ENCODE measurements at places on chromosomes 3 and 15.

DNA sequence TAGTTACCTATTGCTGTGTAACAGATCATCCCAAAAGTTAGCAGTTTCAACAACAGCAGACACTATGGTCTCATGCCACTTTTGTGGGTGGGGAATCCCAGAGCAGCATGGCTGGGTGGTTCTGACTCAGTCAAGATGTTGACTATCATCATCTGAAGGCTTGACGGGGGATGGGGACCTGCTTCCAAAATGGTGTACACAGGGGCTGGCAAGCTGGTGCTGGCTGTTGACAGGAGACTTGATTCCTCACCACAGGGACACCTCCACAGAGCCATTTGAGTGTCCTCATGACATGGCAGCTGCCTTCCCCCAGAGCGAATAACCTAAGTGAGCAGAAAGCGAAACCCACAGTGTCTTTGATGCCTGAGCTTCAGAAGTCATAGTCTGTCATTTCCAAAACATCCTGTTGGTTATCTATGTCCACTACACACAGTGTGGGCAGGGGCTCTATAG, 19.1 kb downstream of the DNAJB8 start:
- no peak overlapping the region for H3K27ac ChIP-seq
- no peaks in the 10 kb centered on the region for H3K36me3 ChIP-seq
- no peak overlapping the region for H3K4me3 ChIP-seq
- H3K27me3 ChIP-seq, result no peaks in the 10 kb centered on the region
- peaks cover 18% of the 10 kb centered on the region for H3K4me1 ChIP-seq

GRCh38 chr3:69658514-69659140, 80.6 kb upstream of the MITF start:
- no peak overlapping the region for H3K4me3 ChIP-seq
- no peaks in the 10 kb centered on the region for H3K27me3 ChIP-seq
- no peaks in the 10 kb centered on the region for H3K36me3 ChIP-seq
- DNase-seq, result no peak
- H3K4me1 ChIP-seq, result no peaks in the 10 kb centered on the region
- H3K27ac ChIP-seq, result no peak overlapping the region

- H3K36me3 ChIP-seq, result no peaks in the 10 kb centered on the region
- H3K4me1 ChIP-seq, result no peaks in the 10 kb centered on the region
- H3K4me3 ChIP-seq, result no peak overlapping the region
- no peak overlapping the region for H3K27ac ChIP-seq
Observed at GRCh38 chr15:58401991-58402649, 29.7 kb upstream of the LIPC start.

DNA sequence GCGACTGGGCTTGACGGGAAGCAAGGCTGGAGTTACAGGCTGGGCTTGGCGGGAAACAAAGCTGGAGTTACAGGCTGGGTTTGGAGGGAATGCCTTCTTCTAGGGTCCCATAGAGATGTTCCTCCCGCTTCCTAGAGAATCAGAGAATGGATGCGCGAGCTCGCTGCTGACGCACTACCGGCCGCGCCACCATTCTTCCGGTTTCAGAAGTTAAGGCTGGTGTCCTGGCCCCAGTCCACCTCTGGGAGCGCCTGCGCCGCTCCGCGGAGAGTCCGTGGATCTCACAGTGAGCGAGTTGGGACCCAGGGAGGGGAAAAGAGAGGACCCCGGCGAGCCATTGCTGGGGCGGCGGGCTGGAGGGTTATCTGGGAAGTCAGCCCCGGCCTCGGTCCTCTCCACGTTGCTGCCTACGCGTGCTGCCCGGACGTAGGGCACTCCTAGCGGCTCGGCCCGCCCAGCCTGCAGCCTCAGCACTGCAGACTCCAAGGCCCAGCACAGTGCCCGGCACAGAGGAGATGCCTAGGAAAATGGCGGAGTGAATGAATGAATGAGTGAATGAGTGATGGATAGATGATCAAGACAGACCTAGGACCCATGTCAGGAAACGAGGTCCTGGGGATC, at the start of gene ZNF502:
ZNF502 (plus strand) TSS at position 206 of the 621 bp plus-strand sequence. CDS start 7,602 bp downstream, outside the sequence.
- no peaks in the 10 kb centered on the region for H3K27me3 ChIP-seq
- H3K4me1 ChIP-seq, result peaks cover 6% of the 10 kb centered on the region
- no peaks in the 10 kb centered on the region for H3K36me3 ChIP-seq

- H3K4me3 ChIP-seq, result no peak overlapping the region
- H3K27me3 ChIP-seq, result no peaks in the 10 kb centered on the region
- H3K36me3 ChIP-seq, result peaks cover 13% of the 10 kb centered on the region
- no peak overlapping the region for H3K27ac ChIP-seq
- no peaks in the 10 kb centered on the region for H3K4me1 ChIP-seq
Observed at GRCh38 chr15:50627351-50628055, 59.1 kb downstream of the TRPM7 start.

GRCh38 chr15:25694239-25694584, 168.9 kb downstream of the ATP10A start:
- H3K4me1 ChIP-seq, result no peaks in the 10 kb centered on the region
- H3K27ac ChIP-seq, result no peak overlapping the region
- peaks cover 12% of the 10 kb centered on the region for H3K36me3 ChIP-seq
- DNase-seq, result no peak

DNA sequence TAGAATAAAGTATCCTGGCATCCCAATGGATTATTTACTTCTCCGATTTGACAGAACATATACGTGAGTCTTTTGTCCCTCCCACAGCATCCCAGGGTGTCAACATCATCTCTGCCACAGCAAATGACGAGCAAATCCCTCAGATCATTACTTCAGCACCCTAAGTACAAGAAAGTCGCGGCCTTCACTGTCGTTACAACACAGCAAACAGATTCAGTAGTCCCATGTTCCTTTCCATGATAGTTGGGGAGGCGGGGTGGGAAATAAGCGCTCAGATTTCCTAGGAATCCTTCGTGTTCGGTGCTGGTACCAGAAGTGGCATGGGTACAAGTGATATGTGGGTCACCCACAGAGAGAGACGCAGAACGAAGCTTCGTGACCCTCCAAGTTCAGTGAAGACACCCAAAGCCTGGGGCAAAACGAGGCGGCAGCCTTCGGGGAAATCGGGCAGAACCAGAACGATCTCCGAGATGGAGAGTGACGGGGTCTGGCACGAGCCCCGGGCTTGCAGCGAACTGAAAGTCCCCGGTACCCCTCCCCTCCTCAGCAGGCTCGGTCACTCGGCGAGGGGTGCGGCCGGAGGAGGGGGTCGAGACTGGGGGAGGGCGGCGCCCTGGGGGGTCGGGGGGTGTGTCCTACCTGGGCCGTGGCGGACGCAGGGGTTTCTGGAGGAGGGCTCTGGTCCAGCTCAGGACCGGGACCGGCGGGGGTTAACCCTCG, 619 bp downstream of the TTBK2 start:
- no peaks in the 10 kb centered on the region for H3K36me3 ChIP-seq
- H3K4me3 ChIP-seq, result peak overlapping the region; percentile 71
- peaks cover 18% of the 10 kb centered on the region for H3K4me1 ChIP-seq
- DNase-seq, result peak; percentile 25

DNA sequence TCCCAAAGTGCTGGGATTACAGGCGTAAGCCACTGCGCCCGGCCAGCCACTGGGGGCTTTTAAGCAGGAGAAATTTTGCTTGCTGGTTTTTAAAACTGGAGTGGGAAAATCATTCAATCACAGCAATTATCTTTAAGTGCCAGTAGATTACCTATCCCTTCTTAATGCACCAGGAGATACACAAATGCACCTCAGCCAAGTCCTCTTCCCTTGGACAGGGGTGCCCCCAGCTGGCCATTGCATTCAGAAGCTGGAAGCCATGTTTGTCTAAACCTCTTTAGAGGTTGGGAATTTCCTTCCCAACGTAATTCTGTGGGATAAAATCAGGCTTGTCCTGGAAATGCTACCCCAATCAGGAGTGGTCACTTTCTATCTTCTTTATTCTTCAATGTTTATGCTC, 26.6 kb downstream of the MIX23 start:
- H3K4me1 ChIP-seq, result no peaks in the 10 kb centered on the region
- no peak overlapping the region for H3K4me3 ChIP-seq
- H3K27ac ChIP-seq, result no peak overlapping the region
- H3K27me3 ChIP-seq, result no peaks in the 10 kb centered on the region
- no peak for DNase-seq

DNA sequence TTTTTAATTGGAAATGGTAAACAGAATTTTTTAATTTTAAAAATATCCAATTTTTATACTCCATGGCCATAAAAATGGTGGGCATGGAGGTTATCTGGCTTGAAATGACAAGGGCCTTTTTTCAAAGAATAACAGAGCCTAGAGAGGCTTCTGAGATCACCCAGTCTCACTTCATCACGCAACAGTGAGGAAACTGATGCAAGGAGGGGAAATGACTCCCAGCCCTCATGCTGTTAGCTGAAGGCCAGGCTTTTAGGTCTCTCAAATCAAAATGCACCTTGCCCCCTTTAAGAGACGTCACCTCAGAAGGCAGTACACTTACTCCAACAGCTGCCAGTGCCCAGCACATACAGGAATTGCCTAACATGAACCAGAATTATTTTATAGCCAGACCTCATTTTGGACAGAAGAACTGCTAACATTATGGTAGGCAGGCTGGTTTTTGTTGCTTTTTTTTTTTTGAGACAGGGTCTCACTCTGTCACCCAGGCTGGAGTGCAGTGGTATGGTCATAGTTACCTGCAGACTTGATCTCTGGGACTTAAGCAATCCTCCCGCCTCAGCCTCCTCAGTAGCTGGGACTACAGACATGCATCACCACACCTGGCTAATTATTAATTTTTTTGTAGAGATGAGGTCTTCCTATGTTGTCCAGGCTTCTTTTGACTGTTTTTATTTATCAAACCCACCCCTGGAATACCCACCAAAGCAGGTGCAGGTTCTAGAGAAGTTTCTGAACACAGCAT, 9.1 kb downstream of the RAB43 start:
- no peak overlapping the region for H3K4me3 ChIP-seq
- DNase-seq, result no peak
- H3K4me1 ChIP-seq, result peaks cover 79% of the 10 kb centered on the region
- H3K36me3 ChIP-seq, result peaks cover 11% of the 10 kb centered on the region
- no peak overlapping the region for H3K27ac ChIP-seq
- H3K27me3 ChIP-seq, result no peaks in the 10 kb centered on the region

DNA sequence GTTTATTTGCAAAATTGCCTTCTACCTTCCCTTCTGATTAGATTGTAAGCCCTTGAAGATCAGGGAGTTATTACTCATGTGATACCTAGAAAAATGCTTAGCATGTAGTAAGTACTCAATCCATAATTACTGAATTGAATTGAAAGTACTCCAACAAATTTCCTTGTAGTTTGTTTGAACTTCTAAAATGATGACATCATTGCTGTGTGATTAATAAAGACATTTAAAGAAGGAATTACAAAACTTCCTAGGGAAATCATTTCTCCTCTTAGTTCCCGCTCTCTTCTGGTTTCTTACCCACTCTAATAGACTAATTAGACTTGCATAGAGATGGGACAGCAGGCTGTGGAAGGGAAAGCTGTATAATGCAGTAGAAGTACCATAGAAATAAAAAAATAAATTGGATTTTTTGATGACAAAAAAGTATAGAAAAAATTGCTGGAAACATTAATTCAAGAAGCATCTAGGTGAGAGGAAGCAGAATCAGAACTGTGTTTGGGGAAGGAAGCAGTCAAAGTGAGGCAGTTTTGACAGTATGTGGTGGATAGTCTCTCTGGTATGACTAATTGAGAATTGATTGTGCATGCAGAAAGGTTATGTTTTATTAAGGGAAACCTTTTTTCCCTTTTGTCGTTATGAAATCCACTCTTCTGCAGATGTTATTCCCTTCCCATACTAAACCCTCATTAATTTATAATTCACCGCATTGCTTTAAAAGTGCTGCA, 93.0 kb downstream of the ALCAM start:
- H3K27me3 ChIP-seq, result no peaks in the 10 kb centered on the region
- no peak overlapping the region for H3K4me3 ChIP-seq
- DNase-seq, result no peak
- H3K4me1 ChIP-seq, result no peaks in the 10 kb centered on the region
- H3K27ac ChIP-seq, result no peak overlapping the region

Measured in CD8-positive, alpha-beta memory T cell (primary cell).